Inflammatory macrophage treated with lipopolysaccharide for 4 hours (primary cell): ENCODE measurements at places on chromosomes 7 and 10.

DNA sequence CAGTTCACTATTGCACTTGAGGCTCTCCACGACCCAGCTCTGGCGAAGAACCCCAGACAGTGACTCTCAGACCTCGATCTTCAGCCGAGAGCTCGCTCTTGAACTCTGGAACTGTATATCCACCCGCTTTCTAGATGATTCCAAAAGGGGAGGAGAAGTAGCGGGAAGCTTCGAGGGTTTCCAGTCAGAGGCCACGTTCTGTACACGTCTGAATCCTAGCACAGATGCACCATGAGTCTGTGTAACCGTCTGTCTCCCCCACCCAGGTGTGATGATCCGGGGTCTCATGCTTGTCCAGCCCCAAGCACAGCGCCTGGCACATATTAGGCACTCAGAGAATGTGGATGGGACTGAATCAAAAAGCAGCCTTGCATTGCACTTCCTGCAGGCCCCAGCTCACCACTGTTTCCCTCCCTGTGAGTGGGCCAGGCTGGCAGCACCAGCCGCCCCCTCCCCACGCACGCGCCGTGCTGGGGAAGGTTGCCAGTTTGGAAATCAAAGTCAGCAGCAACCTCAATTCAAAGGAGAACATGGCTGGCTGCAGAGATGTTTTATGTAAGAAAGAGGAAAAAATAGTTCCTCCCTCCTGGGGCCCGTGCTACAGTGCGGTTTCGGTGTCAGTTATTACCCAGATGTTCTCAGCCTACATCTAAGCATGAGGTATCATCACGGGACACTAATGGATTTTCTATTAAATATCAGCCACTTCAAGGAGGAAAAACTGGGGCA is 5.7 kb downstream of the GRID2IP start:
- peak; percentile 59 for DNase-seq

DNA sequence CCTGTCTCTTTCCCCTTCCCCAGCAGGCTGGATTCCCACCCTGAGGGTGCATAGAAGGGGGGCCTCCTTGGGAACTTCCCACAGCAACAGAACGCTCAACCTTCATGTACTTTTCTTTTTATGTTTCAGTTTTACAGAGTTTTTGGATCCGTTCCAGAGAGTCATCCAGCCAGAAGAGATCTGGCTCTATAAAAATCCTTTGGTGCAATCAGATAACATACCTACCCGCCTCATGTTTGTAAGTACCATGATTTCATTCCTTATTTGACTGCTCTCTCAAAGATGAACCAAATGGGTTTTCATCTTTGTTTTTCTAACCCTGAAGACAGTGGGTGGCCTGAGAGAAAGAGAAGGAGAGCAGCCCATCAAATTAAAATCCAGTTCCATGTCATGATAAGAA is 46.7 kb downstream of the PLPP4 start:
- no peak for DNase-seq

DNA sequence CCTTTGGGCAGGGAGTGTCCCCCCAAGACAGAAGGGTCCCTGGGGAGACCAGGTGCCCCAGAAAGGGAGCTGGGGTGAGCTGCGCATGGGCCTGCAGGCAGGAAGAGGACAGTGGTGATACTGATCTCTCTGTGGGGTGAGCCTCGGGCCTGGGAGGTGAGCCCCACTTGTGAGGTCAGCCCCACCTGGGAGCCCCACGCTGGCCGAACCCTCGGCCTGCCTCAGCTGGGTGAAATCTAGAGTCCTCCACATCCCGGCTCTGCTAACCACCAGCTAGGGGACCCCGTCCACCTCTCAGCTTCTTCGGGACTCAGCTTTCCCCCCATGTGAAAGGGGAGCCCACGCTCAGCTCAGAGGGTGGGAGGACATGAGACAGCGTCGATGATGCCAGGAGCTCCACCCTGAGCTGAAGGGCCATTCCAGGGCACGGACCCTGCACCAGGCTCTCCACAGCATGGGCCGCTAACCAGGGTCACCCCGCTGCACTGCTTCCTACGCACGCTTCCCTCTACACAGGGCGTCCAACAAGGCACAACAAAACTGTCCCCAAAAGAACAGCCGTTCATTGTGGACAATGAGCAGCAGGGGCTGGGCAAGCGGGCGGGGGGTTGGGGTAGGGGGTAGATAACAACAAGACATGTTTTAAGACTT is 48.7 kb downstream of the CAMK2B start:
- no peak for DNase-seq

DNA sequence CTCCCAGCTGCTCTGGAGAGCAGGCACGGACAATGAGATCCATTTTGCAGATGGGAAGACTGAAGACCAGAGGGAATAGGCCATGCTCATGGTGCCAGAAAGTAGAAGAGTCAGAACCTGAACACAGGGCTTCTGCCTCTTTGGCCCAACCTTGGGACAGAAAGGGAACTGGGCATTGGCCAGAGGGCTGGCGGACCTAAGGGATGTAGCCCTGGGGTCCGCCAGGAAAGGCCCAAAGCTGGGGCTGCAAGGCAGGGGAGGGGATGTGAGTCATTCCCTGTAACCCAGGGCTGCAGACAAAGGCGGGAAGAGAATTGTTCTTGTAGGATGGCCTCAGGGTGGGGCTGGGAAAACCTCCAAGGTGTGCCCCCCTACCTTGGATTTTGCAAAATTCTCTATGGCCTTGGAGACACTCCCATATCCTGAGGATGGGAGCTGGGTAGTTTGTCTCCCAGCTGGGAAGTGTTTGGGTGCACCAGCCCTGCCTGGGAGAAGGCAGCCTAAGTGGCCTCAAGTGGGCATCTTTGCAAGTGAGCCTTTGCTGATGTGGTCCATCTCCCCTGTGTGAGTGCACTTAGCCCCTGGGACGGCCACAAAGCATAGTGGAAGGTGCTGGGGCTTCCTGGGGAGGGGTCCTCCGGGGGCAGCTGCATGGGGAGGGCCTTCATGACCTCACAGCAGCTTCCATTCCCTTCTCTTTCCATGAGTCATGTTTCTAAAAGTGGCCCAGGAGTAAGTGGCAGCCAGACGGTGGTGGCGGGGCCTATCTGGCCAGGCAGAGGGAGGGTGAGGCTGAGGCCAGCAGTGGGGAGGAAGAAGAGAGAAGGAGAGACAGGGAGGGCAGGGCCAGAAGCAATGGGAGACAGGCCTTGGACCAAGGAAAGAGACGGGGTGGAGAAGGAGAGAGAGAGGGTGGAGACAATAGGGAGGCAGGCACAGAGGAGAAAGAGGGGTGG is 9.2 kb downstream of the AQP1 start:
- DNase-seq = no peak

- DNase-seq = peak; percentile 74
Measured at GRCh38 chr7:50206453-50207250, 97.9 kb upstream of the IKZF1 start.

GRCh38 chr7:95324431-95324830 is at the start of gene PON1:
Gene PON1, minus strand, starts transcription at chr7:95324532. Its CDS starts 57 bp downstream, at chr7:95324475.
- no peak for DNase-seq

- no peak for DNase-seq
Measured at GRCh38 chr10:131744346-131744745, 156.5 kb upstream of the PPP2R2D start.

GRCh38 chr10:62778125-62778524 is 26.4 kb upstream of the ADO start:
- DNase-seq = no peak

DNA sequence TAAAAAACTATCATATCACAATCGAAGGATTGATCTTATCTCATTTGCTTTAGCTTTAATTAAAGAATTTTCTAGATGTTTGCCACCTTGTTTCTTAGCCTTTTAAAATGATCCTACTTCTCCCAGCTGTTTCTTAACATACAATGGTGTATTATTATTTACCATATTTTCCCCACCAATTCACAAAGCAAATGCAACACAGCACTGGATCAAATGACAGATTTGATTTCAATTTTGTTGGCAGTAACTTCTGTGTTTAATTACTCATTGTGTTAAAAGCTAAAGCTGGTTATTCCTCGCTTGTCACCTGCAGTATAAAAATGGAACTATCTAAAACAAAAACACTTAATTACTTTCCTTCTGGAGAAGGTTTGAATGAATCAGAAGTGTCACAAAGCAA is 19.6 kb downstream of the SVIL start:
- no peak for DNase-seq

DNA sequence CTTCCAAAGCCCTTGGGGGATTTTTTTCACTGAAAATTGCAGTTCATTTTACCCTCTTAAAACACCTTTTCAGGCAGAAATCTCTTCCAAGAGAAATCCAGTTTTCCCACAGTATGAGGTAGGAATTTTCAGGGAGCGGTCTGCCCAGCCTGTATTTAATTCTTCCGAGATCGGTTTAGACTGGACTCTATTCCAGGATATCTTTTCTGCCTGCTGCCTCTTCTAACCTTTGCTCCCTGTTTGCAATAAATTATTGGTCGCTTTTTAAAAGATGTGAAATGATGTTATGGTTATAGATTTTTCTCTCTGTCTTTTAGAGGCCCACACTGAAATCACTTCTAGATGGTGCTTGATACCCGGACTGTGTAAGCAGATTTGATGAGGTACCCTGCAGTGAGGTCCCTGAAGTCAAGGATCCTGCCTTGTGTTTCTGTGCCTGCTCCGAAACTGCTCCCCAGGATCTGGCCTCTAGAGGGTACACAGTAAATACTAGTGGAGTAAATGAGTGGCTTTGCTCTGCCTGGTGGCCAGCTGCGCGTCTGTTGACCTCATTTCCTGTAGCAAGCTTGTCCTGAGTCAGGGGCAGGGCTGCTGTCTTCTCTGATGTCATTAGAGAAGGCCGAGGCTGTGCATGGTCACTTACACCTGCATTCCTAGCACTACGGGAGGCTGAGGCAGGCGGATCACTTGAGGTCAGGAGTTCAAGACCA is 191.6 kb downstream of the FANK1 start:
- peak; percentile 65 for DNase-seq

- peak; percentile 73 for DNase-seq
Measured at GRCh38 chr10:19815731-19816410, 361 bp upstream of the PLXDC2 start.

DNA sequence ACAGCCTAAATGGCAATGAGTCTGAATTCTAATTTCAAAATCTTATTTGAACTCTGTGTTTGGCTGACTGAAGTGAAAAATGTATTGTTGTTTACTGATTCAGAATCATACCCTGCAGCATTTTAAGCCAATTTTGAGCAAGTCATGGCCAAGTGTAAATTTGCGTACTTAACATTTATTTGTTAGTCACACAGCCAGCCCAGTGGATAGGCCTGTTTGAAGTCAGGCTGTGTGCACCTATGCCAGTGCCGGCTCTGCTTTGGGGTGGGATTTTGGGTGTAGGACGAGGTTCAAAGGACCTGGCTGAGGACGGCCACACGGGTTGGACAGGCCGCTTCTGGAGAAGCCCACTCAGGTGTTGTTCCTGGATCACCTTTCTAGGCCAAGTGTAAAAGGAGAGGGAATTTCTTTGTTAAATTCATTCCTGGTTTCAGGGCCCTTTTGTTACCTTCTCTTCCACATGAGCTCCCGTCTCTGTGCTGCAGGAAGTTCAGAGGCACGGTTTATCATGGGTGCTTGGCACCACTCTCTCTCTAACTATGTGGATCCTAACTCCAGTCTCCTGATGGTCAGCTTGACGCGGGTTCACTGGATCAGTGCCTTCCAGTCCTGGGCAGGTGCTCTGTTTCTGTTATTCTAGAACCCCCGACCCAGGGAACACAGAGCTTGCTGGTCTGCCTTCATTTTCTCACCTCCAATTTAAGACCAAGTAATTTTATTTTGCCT is 84.7 kb downstream of the CCNY start:
- DNase-seq = no peak

GRCh38 chr7:88377434-88377833 is 70.7 kb upstream of the STEAP4 start:
- no peak for DNase-seq

- no peak for DNase-seq
Measured at GRCh38 chr7:112176241-112176640, 30.0 kb downstream of the DOCK4 start.

DNA sequence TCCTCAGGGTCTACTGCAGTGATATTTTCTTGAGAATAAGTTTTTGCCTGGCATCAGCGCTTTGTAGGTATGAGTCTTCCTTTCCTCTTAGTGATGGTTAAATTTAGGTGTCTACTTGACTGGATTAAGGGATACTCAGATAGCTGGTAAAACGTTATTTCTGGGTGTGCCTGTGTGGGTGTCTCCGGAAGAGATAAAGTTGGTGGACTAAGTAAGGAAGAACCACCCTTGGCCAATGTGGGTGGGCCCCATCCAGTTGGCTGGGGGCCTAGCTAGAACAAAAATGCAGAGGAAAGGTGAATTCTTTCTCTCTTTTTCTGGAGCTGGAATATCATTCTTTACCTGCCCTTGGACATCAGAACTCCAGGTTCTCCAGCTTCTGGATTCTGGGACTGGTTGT is 138.8 kb downstream of the ADCYAP1R1 start:
- DNase-seq = no peak

DNA sequence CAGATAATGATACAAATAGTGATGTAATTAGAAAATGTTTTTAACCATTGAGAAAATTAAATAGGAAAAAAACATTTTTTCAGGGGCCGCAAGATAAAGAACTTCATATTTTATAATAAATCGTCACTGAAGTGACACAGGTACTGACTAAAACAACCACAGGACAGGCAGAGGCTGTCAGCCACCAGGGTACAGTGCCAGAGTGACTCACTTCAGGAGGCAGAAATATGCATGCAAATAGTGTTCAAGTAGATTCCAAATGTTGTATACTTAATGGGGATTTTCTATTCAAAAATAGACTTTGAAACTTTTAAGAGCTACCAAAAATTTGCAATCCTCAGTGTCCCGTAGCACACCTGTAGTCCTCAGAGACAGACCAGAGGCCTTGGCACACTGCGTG is 68.6 kb downstream of the FRMPD2 start:
- DNase-seq = no peak

- no peak for DNase-seq
Measured at GRCh38 chr10:86245015-86245394, 121.6 kb downstream of the GRID1 start.

GRCh38 chr10:69576334-69577011 is 3.3 kb upstream of the NEUROG3 start:
- no peak for DNase-seq

DNA sequence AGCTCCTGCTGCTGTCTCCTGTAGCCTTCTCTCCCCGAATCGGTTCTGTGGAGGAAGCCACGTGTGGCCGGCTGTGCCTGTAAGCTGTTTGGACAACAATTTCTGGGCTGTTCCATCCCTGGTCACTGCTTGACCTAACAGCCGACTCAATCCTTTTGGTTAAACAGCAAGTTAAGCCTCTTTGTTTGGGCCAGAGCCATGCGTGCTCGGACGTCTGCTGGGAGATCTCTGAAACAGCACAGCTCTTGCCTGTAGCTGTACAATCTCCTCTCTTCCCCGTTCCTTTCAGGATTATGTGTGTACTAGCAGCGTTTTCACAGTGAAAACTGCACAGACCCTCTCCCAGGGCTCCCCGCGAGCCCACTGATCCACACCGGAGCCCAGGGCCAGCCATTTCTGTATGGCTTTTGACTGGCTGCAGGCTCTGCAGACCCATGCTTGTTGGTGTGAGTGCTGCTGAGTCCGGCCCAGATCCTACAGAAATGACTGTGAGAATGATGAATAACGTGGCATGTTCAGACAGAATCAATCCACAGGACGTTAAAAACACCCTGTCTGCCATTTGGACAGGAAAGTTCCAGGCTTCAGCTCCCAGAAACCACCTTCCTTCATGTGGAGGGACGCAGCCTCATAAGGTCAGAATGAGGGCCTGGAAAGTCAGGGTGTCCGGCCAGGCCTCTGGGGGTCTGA is 428.6 kb upstream of the ADARB2 start:
- DNase-seq = no peak

- DNase-seq = no peak
Measured at GRCh38 chr7:1981878-1982230, 250.9 kb downstream of the MAD1L1 start.

- no peak for DNase-seq
Measured at GRCh38 chr10:84543948-84544347, 215.6 kb downstream of the CCSER2 start.
